Fibroblast of skin of left quadriceps (primary cell): ENCODE measurements at places on chromosomes 2 and 18.

DNA sequence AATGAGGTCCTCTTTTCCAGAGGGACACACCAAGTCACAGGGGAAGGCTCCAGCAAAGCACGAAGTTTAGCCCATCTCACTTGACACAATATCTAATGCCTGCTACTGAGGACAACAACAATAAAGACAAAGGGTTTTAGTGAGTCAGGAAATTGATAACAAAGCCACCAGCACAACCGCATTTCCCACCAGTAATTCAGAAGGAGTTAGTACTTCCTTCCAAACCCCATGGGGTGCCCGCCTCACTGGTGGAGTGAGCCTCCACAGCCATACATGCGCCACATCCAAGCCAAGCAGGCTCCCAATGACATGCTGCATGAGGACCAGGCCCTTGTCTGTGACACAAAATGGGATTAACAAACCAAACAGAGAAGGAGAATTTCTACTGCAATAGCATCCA lies 40.1 kb downstream of the MRPL35 start:
- DNase-seq: no peak

DNA sequence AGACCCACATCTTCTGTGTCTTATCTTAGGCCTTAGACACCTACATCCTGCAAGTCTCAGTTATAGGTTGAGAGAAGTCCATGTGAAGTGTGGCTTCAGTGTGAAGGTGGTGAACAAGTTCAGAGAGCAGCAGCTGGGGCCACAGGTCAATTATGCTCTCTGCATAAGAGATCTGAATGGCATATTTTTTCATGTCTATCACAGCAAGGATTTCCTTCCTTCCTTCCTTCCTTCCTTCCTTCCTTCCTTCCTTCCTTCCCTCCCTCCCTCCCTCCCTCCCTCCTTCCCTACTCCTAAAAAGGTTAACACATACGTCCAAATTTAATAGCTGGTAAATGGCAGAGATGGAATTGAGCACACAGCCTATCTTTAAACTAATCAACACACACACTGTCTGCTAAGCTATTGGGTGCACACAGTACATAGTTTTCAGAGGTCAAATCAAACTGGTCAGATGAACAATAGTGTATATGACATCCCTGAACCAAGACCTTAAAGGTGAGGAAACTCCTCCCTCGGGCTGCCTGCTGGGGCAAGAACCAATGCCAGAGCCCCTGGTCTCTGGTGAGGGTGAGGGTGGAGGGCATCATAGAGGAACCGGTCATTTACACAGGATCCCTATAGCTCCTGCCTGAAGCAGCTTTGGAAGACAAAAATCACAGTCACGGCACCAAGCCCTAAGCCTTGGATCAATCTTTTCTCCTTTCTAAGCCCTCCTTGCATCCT lies 240.9 kb downstream of the ICOS start:
- DNase-seq: no peak

DNA sequence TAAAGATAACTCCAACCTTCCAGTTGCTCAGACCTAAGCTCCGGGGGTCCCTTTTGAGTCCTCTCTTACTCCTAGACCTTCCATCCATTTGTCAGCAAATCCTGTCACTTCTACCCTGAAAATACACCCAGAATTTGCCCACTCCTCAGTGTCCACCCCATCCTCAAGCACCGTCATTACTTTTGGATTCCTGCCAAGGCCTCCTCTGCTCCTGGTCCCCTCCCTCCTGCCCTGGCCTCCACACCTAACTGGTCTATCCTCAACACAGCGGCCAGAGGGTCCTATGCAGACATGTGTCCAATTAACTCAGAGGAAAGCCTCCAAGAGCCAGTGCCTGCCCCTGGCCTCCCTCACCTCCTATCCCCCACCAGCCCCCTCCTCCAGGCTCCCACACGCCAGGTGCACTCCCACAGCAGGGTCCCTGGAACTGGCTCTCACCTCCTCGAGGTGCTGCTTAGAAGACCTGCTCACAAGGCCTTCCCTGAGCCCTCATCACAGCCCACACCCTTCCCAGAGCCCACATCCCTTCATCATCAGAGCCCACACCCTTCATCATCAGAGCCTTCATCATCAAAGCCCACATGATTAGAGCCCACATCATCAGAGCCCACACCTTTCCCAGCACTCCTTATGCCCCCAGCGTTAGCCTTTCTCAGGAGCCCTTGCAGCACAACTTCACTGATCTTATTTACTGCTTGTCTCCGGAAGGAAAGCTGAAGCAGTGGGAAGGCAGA lies 20.4 kb downstream of the FAM178B start:
- DNase-seq: no peak

- DNase-seq: no peak
Measured at GRCh38 chr2:239822146-239822831, 202.9 kb downstream of the NDUFA10 start.

GRCh38 chr2:2244508-2244907 lies 86.6 kb downstream of the MYT1L start:
- no peak for DNase-seq

DNA sequence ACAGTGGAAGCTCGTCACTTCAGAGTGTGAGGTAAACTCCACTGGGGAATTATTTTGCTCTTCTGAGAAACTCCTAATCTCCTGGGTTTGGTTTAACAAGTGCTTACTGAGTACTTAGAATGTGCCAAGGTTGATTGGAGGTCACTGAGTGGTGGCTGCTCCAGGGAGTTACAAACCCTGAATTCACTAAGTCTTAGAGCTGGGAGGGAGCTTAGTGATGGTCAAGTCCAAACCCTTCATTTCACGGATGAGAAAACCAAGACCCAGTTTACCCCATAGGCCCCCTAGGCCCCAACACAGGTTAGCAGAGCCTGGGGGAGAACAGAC lies 52.0 kb downstream of the SLC4A5 start:
- no peak for DNase-seq

GRCh38 chr2:168705534-168706470 lies 96.6 kb upstream of the NOSTRIN start:
- DNase-seq: no peak
